ENCODE measurements at places on chromosomes 2 and 18. TPM values are rescaled to one million over a fixed set of nuclear protein-coding genes. Genes with fewer than 3 reads are reported as not detected.

- DNase-seq = no peak
Measured at GRCh38 chr2:1846046-1847015, 102.0 kb upstream of the PXDN start.

GRCh38 chr2:218878926-218879761 lies 1.5 kb upstream of the WNT10A start:
- no peak for DNase-seq

The DSG1 gene
- not detected for polyA plus RNA-seq

- DNase-seq = no peak
Measured at GRCh38 chr18:9348079-9348671, 13.6 kb downstream of the TWSG1 start.

The IL37 gene
- not detected for polyA plus RNA-seq

- no peak for DNase-seq
Measured at GRCh38 chr18:46474487-46475389, 182.3 kb downstream of the LOXHD1 start.

- DNase-seq = no peak
Measured at GRCh38 chr2:48971801-48972200, 182.5 kb downstream of the FSHR start.

GRCh38 chr2:216693414-216694080 lies 1.8 kb downstream of the IGFBP5 start:
- DNase-seq = no peak

- DNase-seq = no peak
Measured at GRCh38 chr2:72920318-72921087, 3.2 kb downstream of the EMX1 start.

DNA sequence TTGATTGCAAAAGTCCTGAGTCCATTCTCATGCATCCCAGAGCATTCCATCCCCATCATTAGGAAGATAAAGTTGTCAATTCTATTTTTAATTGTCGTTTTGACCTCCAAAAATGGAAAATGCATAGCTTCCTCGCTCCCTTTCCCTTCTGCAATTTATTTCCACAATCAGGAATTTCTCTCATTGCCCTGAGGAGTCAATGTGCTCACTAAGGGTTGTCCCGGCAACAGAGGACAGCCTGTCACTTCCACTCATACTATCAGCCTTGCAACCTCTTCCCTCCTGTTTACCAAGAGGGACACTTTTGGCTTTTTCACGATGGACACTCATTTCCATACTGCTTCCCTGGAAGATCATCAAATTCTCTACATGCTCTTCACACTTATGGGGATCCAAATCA lies 164.8 kb downstream of the MYO5B start:
- no peak for DNase-seq

- DNase-seq = no peak
Measured at GRCh38 chr18:3691705-3692104, 241.7 kb downstream of the TGIF1 start.

DNA sequence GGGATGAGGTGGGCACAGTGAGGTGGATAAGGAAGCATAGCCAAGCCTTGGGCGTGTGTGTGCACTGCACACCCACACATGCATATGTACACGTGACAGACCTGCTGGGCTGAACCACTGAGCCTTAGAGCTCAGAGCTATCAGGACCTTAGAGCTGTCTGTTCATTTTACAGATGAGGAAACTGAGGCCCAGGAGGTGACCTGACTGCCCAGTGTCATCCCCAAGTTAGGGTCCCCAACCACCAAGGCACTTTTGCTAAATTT lies 8.2 kb upstream of the SNED1 start:
- DNase-seq = no peak

The OSBPL1A gene
- 41.0 TPM for polyA plus RNA-seq

The SERTAD2 gene
- polyA plus RNA-seq = 10.1 TPM

DNA sequence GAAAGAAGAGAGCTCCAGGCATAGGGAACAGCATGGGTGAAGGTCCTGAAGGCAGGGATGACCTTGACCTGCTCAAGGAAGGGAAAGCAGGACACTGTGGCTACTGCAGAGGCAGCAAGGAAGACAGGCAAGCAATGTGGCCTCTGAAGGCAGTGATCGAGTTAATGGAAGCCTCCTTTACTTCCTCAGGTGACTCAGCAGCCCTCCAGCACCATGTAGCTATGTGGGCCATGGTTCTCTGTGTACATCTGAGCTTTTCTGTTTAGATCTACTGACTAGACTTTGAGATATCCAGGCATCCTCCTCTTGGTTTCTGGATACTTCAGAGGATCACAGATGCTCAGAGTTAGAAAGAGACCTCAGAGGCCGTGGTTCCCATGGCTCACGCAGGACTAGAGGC lies 107.3 kb upstream of the PID1 start:
- DNase-seq = no peak

- no peak for DNase-seq
Measured at GRCh38 chr18:56188529-56189275, 449.7 kb downstream of the TXNL1 start.

DNA sequence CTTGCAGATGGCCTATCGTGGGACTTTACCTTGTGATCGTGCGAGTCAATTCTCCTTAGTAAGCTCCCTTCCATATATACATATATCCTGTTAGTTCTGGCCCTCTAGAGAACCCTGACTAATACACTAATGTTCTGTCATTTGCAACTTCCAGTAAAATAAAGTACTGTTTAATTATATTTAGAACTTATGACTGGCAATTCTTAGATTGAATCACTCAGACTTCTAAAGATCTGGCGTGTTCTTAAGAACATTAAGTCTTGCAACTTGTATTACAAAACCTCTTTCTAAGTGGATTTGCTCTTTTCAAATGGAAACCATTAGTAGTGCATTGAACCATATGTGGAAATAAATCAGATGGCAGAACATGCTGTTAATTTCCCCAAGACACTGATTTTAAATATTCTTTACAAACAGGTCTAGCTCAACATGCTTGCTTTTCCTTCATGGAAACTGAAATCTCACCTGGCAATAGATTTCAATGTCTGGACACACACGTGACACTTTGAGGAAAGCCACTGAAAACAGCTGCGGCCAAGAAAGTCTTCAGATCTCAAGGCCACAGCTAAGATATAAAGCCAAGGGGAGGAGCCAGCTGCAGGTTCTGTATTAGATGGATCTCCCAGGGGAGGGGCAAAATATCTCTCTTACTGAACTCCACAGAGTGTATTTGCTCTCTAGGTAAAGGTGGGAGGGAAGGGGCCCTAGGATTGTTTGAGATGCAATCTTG lies 50.6 kb downstream of the PMAIP1 start:
- no peak for DNase-seq

- DNase-seq = no peak
Measured at GRCh38 chr2:70233926-70234325, 14.5 kb downstream of the TIA1 start.

GRCh38 chr2:51986101-51986500 lies 954.2 kb upstream of the NRXN1 start:
- DNase-seq = no peak

- no peak for DNase-seq
Measured at GRCh38 chr2:156065912-156066311, 266.6 kb downstream of the NR4A2 start.

DNA sequence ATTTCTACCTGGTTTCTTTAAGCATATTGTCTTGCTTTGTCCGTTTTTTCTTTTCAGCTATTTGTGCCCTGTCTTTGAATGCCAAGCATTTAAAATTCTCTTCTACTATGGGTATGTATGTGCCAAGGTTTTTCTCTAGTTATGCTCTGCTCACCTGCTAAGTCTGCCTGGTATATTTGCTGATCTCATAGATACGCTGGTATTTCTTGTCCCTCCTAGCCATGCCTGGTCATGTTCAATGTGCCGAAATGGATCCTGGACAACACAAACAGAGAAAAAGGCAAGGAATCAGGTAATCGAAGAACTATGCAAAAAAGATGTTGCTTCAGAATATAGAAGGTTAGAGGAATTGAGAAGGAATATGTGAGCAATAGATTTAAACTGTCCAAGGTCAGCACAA lies 14.9 kb upstream of the KDM3A start:
- DNase-seq = no peak

GRCh38 chr18:54183390-54183789 lies 41.1 kb downstream of the MBD2 start:
- no peak for DNase-seq

DNA sequence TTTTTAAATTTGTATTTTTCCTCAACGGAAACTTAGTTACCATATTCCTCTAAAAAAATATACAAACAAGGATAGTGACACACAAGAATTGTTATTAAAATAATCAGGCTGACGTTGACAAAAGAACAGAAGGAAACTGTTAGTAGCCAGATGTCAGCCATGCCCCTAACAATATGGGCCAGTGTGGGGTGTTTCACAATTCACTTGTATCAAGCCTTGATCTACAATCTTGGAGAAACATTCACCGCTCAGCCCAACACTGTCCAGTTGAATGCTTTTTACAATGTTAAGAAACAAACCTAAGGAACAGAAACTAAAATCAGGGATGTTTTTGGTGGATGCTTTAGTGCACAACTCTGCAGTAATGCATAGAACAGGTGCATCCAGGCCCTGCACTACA lies 44.6 kb downstream of the TMEFF2 start:
- DNase-seq = no peak

- DNase-seq = no peak
Measured at GRCh38 chr18:9849407-9850283, 36.1 kb upstream of the TXNDC2 start.

- DNase-seq = no peak
Measured at GRCh38 chr2:110865188-110865587, 132.8 kb downstream of the ACOXL start.

Data from AG04450 (cell line).